ENCODE measurements at places on chromosomes 5 and 9.

DNA sequence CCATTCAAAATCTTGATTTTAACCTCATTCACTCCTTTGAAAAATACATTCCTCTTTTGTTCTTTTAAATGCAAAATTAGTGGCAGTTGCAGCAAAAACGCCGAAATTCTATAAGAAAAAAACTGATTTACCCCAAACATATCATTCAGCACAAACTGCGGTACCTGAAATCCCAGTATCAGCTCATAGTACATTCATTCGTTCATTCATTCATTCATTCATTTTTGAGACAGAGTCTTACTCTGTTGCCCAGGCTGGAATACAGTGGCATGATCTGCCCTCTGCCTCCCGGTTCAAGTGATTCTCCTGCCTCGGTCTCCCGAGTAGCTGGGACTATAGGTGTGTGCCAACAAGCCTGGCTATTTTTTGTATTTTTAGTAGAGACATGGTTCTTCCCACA lies 20.4 kb downstream of the FBLL1 start:
- no peak for DNase-seq

DNA sequence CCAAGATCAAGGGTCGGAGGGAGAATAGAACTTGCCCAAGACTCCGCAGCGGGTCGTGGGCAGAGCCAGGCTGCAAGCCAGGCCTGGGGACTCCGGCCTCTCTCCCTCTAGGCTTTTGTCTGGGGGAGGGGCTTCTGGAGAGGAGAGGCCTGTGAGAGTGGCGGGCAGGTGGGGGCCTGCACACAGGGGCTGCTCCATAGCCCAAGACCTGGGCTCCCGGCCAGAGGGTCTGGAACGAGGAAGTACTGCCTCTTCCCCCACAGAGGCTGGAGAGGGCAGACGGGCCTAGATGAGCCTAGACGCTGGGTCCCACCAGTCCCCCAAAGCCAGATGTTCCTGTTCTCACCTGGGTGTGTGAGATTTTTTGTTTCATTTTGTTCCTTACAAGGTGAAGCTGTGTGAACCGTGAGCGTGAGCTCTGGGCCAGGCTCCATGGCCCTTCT lies 5.2 kb upstream of the ST6GALNAC6 start:
- DNase-seq = no peak

- DNase-seq = no peak
These were observed 125.8 kb downstream of the ZNF354C start for GRCh38 chr5:179185941-179186411.

- no peak for DNase-seq
These were observed 25.4 kb downstream of the FBXO10 start for GRCh38 chr9:37550781-37551180.

DNA sequence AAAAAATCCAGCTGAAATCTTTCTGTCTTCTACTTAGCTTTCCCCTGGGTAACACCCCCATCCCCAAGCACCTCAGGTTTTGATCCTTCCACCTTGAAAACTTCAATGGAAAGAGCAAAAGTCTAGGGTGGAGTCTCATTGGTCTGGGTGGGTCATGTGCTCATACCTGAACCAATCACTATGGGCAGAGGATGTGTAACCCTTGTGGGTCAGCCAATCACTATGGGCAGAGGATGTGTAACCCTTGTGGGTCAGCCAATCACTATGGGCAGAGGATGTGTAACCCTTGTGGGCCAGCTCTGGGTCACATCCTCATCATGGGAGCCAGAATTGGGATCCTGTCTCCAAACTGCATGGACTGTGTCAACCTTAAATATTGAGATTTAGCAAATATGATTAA lies 18.5 kb downstream of the NAIF1 start:
- no peak for DNase-seq

DNA sequence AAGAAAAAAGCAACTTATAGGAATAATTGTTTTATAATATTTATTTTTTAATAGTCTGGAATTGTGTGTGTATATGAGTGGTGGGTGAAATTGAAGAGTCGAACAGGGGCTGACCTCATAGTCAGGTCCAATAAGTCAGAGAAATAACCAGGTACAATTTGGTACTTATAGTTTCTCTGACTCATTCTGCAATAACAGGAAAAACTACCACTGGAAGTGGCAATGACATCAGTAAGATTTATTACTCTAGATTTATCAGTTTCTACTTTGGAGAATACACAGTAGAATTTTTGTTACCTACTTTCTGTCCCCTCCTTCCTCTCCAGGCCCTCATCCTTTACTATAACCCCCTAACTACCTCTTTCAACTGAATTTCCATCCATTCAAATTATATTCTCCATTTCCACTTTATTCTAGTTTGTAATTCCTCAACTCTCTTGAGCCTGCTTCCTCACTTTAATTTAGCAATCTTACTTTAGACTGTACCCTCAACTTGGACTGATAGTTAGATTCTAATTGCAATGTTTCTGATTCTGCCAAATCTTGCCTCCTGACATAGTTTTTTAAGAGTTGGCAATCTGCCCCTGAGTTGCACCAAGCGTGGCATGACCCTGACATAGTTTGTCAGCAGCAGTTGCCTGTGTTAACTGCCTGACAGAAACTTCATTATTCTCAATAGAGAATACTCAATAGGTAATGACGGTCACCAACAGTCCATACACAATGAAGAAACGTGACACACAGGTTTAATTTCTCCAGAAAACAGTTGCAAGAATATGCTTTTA lies 475.3 kb upstream of the RIOK2 start:
- no peak for DNase-seq

- DNase-seq = no peak
These were observed 49.0 kb upstream of the SARDH start for GRCh38 chr9:133786907-133787753.

DNA sequence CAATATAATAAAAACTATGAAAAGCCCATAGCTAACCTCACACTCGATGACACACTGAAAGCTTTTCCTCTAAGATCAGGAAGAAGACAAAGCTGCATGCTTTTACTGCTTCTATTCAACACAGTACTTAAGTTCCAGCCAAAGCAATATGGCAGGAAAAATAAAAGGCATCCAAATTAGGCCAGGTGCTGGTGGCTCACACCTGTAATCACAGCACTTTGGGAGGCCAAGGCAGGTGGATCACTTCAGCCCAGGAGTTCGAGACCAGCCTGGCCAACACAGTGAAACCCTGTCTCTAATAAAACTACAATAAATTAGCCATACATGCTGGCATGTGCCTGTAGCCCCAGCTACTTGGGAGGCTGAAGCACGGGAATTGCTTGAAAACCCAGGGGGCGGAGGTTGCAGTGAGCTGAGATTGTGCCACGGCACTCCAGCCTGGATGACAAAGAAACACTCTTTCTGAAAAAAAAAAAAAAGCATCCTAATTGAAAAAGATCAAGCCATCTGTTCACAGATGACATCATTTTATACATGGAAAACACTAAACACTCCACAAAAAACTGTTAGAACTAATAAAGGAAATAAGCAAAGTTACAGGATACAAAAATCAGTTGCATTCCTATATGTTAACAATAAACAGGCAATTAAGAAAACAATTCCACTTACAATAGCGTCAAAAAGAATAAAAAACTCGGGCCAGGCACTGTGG lies 17.9 kb downstream of the ZFR start:
- DNase-seq = no peak

- DNase-seq = no peak
These were observed 36.6 kb downstream of the FRMD3 start for GRCh38 chr9:83501565-83501964.

GRCh38 chr5:174775081-174775480 lies 50.7 kb downstream of the MSX2 start:
- no peak for DNase-seq

DNA sequence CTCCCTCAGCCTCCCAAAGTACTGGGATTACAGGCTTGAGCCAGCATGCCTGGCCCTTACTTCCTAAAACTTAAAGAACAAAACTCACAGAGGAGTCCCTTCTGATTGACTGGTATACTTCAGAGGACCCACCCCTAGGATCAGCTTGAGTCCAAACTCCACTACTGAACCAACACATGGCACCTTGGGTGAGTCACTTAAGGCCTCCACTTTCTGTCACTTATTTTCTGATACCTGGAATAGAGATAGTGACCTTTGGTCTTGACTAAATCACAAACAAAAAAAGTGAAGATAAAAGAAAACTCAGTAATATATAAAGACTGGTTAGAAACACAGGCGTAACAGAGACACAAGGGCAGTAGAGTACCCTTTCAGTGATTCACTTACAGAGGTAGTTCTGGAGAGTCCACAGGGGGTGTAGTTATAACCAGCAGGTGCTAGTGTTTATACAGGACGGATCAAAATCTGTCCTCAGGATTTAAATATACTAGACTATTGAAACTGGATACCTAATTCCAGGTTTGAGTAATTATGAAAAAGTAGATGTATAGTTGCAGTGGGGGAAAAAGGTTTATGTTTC lies 274.3 kb upstream of the ANKRD55 start:
- DNase-seq = no peak

GRCh38 chr5:72188166-72188565 lies 80.9 kb downstream of the MAP1B start:
- no peak for DNase-seq

GRCh38 chr5:74070766-74071165 lies 444.8 kb downstream of the ARHGEF28 start:
- DNase-seq = no peak

DNA sequence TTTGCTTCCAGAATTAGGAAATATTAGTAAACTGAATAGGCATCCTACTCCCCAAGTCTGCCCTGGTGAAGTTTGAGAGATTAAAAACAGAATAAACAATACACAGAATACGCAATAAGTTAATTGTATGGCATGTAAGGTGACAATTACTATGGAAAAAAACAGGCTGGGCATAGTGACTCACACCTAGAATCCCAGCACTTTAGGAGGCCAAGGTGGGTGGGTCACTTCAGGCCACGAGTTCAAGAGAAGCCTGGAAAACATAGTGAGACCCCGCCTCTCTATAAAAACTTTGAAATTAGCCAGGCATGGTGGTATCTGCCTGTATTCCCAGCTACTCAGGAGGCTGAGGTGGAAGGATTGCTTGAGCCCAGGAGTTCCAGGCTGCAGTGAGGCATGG lies 64.2 kb upstream of the SUSD1 start:
- DNase-seq = no peak

DNA sequence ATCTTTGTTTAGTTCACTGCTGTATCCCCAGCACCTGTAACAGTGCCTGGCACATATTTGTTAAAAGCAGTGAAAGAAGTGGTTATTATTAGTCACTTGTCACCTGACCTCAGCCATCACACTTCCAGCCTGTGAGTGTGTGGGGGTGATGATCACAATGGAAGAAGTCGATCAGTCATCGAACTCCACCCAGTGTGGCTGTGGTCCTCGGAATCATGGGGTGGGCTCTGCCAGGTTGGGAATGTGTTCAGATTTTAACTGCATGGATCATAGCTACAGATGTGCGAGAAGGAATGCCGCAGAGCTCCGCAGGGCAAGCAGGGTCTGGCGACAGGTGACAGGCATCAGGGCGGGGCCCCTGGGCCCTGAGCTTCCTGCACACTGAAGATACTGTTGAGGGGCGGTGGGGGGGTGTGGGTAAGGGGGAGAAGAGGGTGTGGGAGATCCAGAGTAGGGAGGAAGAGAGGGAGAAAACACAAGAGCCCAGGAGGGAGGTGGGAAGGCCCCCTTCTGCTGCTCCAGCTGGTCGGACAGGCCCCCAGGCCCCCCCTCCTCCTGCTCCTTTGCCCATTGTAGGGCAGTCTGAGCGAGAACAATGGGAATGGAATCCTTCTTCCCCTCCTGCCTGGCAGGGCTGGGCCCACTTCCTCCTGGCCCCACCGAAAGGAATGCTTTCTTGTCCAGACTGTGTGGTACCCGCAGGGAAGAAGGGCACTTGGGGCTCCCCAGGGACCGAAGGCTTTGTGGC lies 89.6 kb downstream of the SPRY4 start:
- DNase-seq = no peak

DNA sequence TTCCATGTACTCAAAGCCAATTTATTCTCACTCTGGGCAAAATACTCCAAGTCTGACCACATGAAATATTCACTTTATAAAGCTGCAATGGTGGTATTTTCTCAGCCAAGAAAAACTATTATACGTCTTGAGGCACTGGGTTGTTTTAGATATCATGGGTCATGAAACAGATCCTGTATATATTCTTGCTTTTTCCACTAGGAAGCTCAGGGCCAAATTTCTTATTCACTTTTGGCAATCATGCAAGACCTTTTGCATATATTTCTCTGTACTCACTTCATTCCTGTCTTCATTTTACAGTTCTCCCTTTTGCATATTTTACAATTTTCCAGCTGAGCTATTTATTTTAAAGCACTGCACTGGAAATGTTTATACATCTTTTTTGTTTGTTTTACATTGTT lies 49.8 kb downstream of the GABBR2 start:
- no peak for DNase-seq

DNA sequence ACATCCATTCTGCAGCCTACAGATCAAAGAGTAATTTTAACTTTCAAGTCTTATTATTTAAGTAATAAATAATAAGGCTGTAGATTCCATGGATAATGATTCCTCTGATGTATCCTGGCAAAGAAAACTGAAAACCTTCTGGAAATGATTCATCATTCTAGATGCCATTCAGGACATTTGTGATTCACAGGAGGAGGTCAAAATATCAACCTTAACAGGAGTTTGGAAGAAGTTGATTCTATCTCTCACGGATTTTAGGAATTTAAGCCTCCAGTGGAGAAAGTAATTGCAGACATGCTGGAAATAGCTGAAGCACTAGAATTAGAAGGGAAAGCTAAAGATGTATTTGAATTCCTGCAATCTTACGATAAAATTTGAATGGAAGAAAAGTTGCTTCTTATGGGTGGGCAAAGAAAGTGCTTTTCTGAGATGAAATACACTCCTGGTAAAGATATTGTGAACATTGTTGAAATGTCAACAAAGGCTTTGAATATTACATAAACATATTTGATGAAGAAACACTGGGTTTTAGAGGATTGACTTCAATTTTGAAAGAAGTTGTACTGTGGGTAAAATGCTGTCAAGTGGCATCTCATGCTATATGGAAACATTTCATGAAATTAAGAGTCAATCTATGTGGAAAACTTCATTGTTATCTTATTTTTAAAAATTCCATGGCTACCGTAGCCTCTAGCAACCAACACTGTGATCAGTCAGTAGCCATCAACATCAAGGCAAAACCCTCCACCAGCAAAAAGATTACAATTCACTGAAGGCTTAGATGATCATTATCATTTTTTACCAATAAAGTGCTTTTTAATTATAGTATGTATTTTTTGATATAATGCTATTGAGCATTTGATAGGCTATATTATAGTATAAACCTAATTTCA lies 1141.0 kb downstream of the CDH12 start:
- DNase-seq = no peak

DNA sequence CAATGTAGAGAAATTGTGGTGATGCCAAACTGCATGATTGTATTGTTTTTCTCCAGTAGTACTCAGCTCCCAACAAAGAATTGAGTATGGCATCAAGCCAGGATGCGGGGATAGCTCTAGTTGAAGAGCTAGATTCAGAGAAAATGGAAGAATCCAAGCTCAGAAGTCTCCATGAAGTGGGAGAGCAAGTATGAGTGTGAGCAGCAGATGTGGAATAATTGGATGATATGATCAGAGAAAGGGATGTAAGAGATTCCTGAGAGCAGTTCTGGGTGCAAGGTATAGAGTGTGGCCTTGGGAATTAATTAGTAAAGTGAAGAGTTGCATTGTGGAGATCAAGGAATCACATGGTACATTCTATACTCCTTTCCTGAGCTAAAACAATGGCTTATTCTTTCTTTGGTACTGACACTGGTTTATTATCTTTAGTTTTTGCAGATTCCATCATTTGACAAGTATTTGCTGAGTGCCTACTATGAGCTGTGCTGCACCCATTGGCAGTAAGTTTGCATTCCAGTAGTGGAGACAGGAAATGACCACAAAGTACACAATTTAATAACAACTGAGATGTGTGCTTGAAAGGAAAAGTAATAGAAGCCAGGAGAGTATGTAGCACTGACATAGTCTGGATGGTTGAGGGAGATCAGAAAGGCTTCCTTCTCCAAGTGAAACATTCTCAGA lies 177.1 kb downstream of the CPLANE1 start:
- DNase-seq = no peak
